A549 treated with CORT108297 at 1 μM for 4 hours (cell line): ENCODE measurements at places on chromosomes 3 and 15. TPM values are rescaled to one million over a fixed set of nuclear protein-coding genes. Genes with fewer than 3 reads are reported as not detected.

The RNF7 gene
- 132 to 146 TPM (median 137 TPM) in 5 replicates for total RNA-seq

The ST3GAL6 gene
- 0.64 to 1.4 TPM (median 0.87 TPM) in 5 replicates for total RNA-seq

The CA12 gene
- 148 to 171 TPM (median 161 TPM) in 5 replicates for total RNA-seq

The CIB2 gene
- total RNA-seq: 26.5 to 31.2 TPM (median 27.3 TPM) in 5 replicates

The SH3GL3 gene
- 0.58 to 0.80 TPM (median 0.67 TPM) in 5 replicates for total RNA-seq

The CATSPER2 gene
- total RNA-seq: 0.49 to 1.8 TPM (median 0.81 TPM) in 5 replicates

The OR5K3 gene
- total RNA-seq: not detected in 5 replicates

The SLC6A11 gene
- total RNA-seq: 0.04 to 0.09 TPM (median 0.07 TPM) in 5 replicates

The C3orf85 gene
- total RNA-seq: not detected in 5 replicates

The TRIM42 gene
- total RNA-seq: not detected in 5 replicates

The GOLGA6D gene
- total RNA-seq: 0.03 to 0.06 TPM (median 0.04 TPM) in 4 of 5 replicates, not detected in the other

The FGF12 gene
- total RNA-seq: 0.51 to 0.69 TPM (median 0.60 TPM) in 5 replicates

The PAQR5 gene
- total RNA-seq: 88.0 to 119 TPM (median 115 TPM) in 5 replicates

The ADGRG7 gene
- not detected in 5 replicates for total RNA-seq

The LMLN gene
- total RNA-seq: 1.8 to 2.7 TPM (median 2.5 TPM) in 5 replicates

The ANKRD34C gene
- total RNA-seq: not detected in 5 replicates

The PLS1 gene
- total RNA-seq: 11.4 to 14.5 TPM (median 12.9 TPM) in 5 replicates

The PYDC2 gene
- not detected in 5 replicates for total RNA-seq

The LMAN1L gene
- 0.03 to 0.08 TPM (median 0.08 TPM) in 3 of 5 replicates, not detected in the others for total RNA-seq

The IQCH gene
- total RNA-seq: 1.5 to 2.5 TPM (median 2.0 TPM) in 5 replicates

The MASP1 gene
- total RNA-seq: 0.09 TPM in 1 of 5 replicates, not detected in the others

The PIGZ gene
- total RNA-seq: 1.1 to 1.8 TPM (median 1.6 TPM) in 5 replicates

The GPR27 gene
- 2.7 to 3.6 TPM (median 3.1 TPM) in 5 replicates for total RNA-seq

The NSUN3 gene
- 7.1 to 8.5 TPM (median 7.5 TPM) in 5 replicates for total RNA-seq

The PRR20G gene
- 0.13 to 0.19 TPM (median 0.17 TPM) in 3 of 5 replicates, not detected in the others for total RNA-seq

The GOLGA8H gene
- 1.8 to 3.1 TPM (median 2.9 TPM) in 5 replicates for total RNA-seq

The ONECUT1 gene
- total RNA-seq: 0.15 to 0.30 TPM (median 0.23 TPM) in 5 replicates

The SPESP1 gene
- total RNA-seq: not detected in 5 replicates

The FEZF2 gene
- not detected in 5 replicates for total RNA-seq

The CCR5 gene
- total RNA-seq: not detected in 5 replicates

The EDEM1 gene
- 16.1 to 19.6 TPM (median 17.5 TPM) in 5 replicates for total RNA-seq

The RETNLB gene
- not detected in 5 replicates for total RNA-seq

The ARGFX gene
- not detected in 5 replicates for total RNA-seq

The FETUB gene
- total RNA-seq: 0.10 to 0.25 TPM (median 0.16 TPM) in 4 of 5 replicates, not detected in the other

The ATP13A5 gene
- not detected in 5 replicates for total RNA-seq
